MG63 (cell line): ENCODE measurements at places on chromosomes 11 and 22.

DNA sequence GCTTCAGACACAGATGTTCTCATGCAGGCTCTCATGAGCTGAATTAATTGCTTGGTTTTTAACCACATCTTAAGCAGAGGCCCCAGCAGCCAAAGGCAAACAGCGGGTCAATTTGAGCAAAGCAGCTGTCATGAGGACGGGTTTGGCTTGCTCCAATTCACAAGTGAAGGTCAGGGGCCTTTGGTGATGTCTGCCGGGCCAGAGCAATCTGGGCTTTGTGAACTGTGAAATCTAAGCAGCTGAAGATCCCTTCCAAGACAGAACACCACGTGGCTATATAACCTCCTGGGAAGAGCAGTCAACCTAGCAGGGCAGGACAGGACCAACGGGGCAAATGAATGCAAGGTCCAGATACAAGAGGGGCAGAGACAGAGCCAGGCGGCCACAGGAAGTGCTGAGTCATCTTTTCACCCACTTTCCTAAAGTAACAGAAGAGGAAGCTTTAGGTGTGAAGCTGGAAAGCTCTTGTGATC is 187.3 kb upstream of the B3GAT1 start:
- DNase-seq, result no peak

DNA sequence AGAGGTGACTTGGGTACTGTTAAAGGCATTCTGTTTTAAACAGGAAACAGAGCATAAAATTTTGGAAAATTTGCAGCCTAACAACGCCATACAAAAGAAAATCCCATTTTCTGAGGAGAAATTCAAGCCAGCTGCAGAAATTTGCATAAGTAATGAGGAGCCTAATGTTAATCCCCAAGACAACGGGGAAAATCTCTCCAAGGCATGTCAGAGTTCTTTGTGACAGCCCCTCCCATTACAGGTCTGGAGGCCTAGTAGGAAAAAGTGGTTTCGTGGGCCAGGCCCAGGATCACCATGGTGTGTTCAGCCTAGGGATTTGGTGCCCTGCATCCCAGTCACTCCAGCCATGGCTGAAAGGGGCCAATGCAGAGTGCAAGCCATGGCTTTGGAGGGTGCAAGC is 1333.1 kb upstream of the TENM4 start:
- no peak for DNase-seq

- no peak for DNase-seq
These were observed 28.2 kb downstream of the PHLDB1 start for GRCh38 chr11:118635642-118636041.

DNA sequence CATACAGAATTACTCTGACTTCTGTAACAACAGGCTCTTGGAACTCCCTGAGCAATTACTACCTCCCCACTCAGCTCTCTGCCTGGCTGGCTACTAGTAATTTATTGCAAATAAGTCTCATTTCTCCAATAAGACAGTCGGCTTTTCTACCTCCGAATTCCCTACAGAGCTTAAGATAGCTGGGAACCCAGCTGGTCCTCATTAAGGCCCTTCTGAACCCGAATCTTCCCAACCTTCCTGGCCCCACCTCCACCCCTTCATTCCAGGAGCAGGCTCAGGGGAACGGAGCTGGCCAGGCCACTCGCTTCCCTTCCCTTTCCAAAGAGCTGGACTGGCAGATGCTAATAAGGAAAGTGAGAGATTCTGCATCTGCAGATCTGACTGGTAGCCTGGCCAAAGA is 21.6 kb downstream of the TMPRSS5 start:
- DNase-seq, result no peak

DNA sequence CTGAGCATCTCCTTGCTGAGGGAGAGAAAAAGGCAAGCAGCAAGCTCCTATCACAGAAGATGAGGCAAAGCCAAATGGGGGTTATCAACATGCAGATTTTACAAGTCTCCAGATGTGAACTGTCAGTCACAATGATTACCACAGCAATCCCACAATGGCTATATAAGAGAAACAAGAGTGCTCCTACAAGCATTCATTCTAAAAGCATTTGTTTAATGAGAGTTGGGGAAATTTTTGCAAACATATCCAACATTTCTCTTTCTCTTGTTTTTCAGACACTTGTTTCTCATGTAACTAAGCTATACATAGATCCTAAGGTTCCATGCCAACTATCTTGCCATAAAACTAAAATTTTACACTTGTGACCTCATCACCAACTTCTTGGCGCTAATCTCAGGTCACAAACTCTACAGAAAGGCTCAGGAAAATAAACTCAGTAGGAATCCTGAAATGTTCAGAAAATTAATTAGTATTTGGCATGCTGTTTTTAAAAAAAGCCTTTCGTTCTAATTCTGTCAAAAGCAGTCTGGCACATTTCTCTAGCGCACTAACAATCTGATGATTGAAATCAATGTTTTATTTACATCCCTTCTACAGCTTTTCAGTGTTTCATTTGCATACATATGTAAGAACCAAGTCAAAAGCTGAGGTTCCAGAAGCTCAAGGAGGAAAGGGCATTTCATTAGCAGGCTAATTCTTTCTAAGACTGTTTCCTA is 199.5 kb downstream of the TTC28 start:
- DNase-seq, result no peak

DNA sequence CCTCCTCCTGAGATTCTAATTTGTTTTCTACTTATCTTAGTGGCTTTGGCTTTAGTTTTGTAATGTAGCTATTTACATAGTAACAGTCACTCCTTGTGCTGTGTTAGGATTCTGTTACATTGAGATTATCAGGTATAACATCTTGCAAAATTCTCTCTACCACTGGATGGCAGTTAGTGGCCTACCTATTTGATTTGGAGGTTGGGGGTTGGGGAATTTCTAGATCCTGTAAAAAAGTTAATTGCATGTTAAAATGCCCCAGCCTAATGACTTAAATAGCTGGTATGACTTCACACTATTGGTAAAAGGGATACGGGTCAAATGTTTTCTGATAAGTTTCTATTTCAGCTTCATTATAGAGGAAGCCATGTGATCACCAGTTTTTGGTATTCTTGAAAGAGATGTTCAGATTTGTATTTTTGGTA is 2.8 kb downstream of the GRK3 start:
- DNase-seq, result no peak

DNA sequence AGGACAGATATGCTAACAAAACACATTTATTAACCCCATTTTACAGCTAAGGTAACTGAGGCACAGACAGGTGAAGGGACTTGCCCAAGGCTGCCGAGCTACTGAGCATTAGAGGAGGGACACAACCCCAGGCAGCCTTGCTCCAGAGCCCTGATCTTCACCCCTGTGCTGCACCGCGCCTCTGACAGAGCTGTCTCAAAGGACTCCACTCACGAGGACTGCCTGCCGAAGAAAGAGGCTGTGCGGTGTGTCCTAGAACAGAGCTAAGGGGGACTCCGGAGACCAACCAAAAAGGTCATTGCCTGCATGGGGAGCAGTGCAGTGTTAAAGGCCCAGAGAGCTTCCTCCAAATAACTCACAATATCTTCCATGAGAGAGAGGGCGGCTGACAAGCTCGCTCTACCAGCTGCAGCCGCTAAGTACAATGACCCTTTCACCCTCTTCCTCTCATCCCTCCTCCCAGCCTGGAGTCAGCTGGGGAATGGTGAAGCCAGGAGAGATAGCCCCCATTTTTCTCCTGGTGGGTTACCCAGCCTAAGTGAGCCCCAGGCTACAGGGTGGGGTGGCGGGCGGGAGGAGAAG is 119.2 kb downstream of the DSCAML1 start:
- no peak for DNase-seq

DNA sequence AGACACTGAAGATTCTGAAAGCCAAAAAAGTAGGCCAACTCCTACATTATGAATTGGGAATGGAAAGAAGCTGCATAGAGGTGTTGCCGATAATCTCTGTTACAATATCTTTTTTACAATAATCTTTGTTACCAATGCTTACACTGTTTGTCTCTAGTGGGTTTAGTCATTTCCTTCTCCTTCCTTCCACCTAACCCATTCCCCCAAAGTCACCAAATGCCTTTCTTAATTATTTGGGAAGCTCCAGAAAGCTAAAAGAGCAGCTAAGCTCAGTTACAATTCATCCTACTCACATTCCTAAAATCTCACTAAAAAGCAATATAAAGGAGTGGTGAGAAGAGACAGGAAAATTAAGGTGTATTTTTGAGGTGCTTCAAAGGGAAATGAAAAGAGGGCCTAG is 313.7 kb downstream of the SWAP70 start:
- no peak for DNase-seq

GRCh38 chr22:32815059-32815458 is 13.6 kb downstream of the TIMP3 start:
- no peak for DNase-seq

DNA sequence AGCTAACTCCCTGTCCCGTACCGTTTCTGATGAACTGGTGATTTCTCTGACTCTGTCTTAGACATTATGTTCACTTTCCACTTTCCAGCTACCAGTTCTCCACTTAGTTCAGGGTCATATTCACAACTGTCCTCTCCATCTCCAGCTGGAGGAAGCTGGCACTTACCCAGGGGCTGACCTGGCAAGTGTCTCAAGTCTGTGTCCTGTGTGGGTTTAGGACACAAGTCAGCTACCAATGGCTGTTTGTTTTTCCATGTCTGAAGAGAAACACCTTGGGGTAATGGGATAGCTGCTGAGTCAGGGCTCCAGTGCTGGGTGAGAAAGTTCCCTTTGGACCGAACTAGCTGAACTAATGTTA is 134.4 kb downstream of the CSNK2A3 start:
- DNase-seq, result no peak

- DNase-seq, result no peak
These were observed 49.2 kb downstream of the OTOG start for GRCh38 chr11:17596310-17596669.

DNA sequence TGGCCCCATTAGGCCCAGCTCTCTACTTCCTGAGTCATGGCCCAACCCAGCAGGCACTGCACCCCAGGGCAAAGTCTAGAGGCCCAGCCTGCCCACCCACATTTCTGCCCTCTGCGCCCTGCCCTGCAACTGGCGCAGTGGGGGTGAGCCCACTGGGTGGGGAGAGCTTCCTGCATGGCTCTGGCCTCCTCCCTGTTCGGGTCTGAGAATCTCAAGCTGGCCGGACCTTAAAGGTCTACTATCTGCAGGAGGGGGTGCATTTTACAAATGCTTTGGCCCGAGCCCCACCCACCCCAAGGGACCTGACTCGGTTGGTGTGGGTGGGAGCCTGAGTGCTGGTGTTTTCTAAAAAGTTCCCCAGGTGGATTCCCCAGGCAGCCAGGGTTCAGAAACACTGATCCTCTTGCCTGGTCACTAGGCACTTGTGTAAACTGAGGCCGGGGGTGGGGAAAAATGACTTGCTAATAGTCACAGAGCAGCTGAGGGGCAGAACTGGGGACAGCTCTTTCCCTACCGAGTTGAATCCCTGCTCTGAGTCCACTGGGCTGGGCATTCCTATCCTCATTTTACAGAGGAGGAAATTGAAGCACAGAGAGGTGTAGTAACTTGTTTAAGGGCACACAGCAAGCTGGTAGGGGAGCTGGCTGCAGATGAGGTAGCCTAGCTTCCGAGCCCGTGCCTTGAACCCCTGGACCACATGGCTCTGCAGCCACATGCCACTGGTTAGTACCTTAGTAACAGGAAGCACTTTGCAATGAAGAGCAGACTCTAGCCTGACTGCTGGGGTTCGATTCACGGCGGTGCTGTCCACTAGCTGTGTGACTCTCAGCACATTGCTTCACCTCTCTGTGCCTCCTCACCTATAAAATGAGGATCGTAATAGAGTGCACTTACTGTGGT is 36.3 kb downstream of the CD82 start:
- no peak for DNase-seq

DNA sequence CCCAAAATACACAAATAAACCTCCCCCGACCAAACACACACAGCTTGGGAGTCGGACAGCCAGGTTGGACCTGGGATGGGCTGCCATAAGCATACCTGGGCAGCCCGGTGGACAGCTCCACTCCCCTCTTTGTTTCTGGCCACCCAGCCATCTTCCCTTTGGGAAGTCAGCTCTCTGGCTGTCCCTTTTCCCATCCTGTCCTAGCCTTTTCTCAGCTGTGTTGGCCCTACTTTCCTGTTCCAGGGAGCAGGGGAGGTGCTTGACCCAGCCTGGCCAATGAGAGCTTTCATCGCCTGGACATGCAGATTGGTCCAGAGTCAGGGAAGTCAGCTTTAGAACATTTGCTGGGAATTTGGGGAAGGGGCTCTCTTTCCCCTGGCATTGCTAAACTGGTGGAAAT is 68.7 kb upstream of the NECTIN1 start:
- DNase-seq, result no peak

GRCh38 chr11:86492370-86493010 is 117.8 kb downstream of the CCDC81 start:
- DNase-seq, result no peak

DNA sequence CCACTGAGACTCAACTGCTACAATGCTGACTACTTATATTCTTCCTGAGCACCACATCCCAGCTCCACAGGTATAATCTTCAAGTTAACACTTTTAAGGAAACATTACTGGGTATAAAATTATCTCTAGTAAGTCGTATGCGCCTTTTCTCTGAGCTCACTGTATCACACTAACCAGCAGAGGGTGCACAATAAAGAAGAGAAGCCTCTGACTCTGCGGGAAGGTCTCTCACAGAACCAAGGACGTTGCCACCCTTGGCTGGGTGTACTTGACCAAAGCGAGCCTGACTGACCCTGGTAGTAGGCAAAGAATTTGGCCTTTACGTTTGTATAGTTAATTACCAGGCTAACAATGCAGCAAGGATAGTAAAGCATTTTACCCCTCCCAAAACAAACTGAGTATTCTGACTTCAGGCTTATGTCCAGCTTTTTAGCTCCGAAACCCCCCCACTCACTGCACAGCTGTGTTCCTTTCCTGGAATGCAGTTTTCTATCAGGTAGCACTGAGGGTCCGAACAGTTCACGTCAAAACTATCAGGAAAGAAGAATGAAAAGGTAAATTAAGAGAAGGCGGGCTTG is at the start of gene BTBD18:
TSS of gene BTBD18 (minus strand) at position 144 of the 578 bp plus-strand sequence. CDS start 631 bp downstream, outside the sequence.
- no peak for DNase-seq

DNA sequence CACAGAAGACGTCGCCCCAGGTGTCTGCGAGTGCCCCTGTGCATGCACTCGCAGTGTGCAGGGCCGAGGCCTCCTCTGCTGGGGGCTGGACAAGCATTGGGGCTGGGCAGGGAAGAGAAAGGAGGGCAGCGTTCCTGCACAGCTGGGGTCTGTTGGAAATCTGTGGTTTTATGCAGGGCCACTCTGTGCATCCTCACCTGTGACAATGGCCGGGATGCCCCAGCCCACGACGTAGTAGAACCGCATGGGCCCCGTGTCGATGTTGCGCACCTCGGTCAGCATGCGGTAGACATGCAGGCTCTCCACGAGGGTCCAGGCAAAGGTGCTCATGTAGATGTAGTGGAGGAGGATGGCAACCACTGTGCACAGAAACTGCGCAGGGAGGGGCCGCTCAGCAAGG is 37.2 kb downstream of the TRMU start:
- DNase-seq, result no peak

- no peak for DNase-seq
These were observed 114.1 kb downstream of the LARGE1 start for GRCh38 chr22:33806191-33806590.
